Bronchus fibroblast of lung (primary cell): ENCODE measurements at places on chromosomes 13 and 19. TPM values are rescaled to one million over a fixed set of nuclear protein-coding genes. Genes with fewer than 3 reads are reported as not detected.

ZNF8 gene
- total RNA-seq, result 3.7 and 4.2 TPM in 2 replicates

CGB3 gene
- total RNA-seq, result not detected in 2 replicates

CHMP2A gene
- 120 and 121 TPM in 2 replicates for total RNA-seq

PRR19 gene
- 0.84 and 1.0 TPM in 2 replicates for total RNA-seq

GSX1 gene
- not detected in 2 replicates for total RNA-seq

MEGF8 gene
- 18.4 and 19.7 TPM in 2 replicates for total RNA-seq

SHD gene
- total RNA-seq, result not detected in 2 replicates

SLC8A2 gene
- total RNA-seq, result not detected in 2 replicates

ZNF570 gene
- total RNA-seq, result 3.2 and 3.4 TPM in 2 replicates

DCLK1 gene
- 1.3 and 1.8 TPM in 2 replicates for total RNA-seq

OR7D2 gene
- not detected in 2 replicates for total RNA-seq

TEX29 gene
- not detected in 2 replicates for total RNA-seq

IQCN gene
- total RNA-seq, result 0.30 and 0.50 TPM in 2 replicates

ZNF582 gene
- total RNA-seq, result 1.8 and 2.2 TPM in 2 replicates

MCEMP1 gene
- total RNA-seq, result not detected in 2 replicates

ZNF443 gene
- 0.89 and 1.0 TPM in 2 replicates for total RNA-seq

GRIN2D gene
- total RNA-seq, result 0.15 and 0.34 TPM in 2 replicates

TNFAIP8L1 gene
- total RNA-seq, result 5.4 and 6.5 TPM in 2 replicates

KLK14 gene
- total RNA-seq, result not detected in 2 replicates

BEST2 gene
- not detected in 2 replicates for total RNA-seq

NLRP11 gene
- total RNA-seq, result not detected in 2 replicates

ZNF530 gene
- 5.8 and 9.1 TPM in 2 replicates for total RNA-seq

CADM4 gene
- total RNA-seq, result 1.5 and 2.2 TPM in 2 replicates

SLC6A16 gene
- 0.59 TPM in 1 of 2 replicates, not detected in the other for total RNA-seq

IGLON5 gene
- not detected in 2 replicates for total RNA-seq

C19orf53 gene
- 245 and 290 TPM in 2 replicates for total RNA-seq

PSG6 gene
- not detected in 2 replicates for total RNA-seq

DHRS12 gene
- 3.9 and 4.2 TPM in 2 replicates for total RNA-seq

KISS1R gene
- not detected in 2 replicates for total RNA-seq

ZNF223 gene
- 2.4 and 3.5 TPM in 2 replicates for total RNA-seq

WTIP gene
- 13.8 and 19.5 TPM in 2 replicates for total RNA-seq

ZFP82 gene
- 1.8 and 2.4 TPM in 2 replicates for total RNA-seq

TYROBP gene
- not detected in 2 replicates for total RNA-seq

IGFL3 gene
- not detected in 2 replicates for total RNA-seq

KLF1 gene
- 0.17 TPM in 1 of 2 replicates, not detected in the other for total RNA-seq

ALKBH7 gene
- 67.5 and 68.1 TPM in 2 replicates for total RNA-seq

KLK12 gene
- total RNA-seq, result not detected in 2 replicates

PIAS4 gene
- 14.3 and 20.5 TPM in 2 replicates for total RNA-seq

NUDT15 gene
- 24.8 and 30.3 TPM in 2 replicates for total RNA-seq
